CD4-positive, alpha-beta T cell treated with Interleukin-1 beta for 1 hour (primary cell): ENCODE measurements at places on chromosomes 7 and 10.

- DNase-seq = no peak
Measured at GRCh38 chr7:69685293-69685631, 87.0 kb downstream of the AUTS2 start.

GRCh38 chr7:143042790-143043271, 9.3 kb upstream of the OR6V1 start:
- no peak for DNase-seq

DNA sequence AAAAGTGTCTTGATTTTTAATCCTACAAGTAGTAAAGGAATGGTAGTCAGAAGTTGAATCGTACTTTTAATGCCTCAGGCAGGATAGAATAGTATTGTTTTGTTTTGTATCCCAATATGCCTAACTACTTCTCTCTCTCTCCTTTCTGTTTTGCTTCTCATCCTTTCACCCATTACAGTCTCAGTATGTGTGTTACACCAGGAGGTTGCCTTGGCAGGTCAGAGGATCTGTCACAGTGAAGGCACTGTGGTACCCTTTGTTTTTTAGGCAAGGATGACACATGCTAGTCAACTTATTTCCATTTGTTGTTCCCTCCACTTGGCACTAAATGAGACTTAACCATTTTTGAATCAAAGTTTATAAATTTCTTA, 94.4 kb downstream of the MAPK8 start:
- DNase-seq = no peak

DNA sequence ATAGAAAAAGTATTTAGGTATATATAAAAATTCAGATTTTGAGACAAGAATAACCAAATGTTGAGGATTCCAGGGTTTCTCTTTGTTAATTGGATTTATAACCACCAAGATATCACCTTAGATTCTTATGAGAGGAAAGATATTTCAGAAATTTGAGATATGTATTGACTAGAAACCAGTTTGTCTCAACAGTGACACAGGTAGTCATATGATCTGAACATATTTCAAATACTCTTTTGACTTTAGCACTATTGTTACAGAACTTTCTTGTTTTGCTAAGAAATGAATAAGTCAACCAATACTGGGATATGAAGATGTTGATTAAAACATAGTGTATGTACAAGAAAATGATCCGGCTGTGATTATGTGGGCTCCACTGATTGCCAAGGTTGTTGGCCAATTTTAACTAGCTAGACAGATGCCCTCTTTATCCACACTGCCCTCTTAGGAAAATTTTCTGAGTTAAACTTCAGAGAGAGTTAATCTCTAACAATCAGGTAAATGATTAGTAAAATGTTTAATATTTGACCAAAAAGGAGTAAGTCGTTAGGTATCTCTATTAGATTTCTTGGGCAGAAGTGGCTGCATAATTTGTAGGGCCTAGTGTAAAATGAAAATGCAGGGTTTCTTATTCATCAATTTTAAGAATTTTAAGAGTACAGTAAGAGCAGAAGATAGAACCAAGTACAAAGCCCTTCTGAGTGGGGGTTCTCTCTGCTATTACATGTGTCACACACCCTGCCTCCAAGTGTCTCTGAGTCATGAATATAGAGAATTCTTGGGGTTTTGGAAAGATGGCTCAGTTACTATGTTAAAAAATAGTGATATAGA, 376.0 kb downstream of the TFEC start:
- DNase-seq = no peak

- DNase-seq = no peak
Measured at GRCh38 chr10:124668517-124669051, 75.6 kb downstream of the FAM53B start.

GRCh38 chr7:46581268-46581667, 660.2 kb upstream of the IGFBP3 start:
- DNase-seq = no peak

DNA sequence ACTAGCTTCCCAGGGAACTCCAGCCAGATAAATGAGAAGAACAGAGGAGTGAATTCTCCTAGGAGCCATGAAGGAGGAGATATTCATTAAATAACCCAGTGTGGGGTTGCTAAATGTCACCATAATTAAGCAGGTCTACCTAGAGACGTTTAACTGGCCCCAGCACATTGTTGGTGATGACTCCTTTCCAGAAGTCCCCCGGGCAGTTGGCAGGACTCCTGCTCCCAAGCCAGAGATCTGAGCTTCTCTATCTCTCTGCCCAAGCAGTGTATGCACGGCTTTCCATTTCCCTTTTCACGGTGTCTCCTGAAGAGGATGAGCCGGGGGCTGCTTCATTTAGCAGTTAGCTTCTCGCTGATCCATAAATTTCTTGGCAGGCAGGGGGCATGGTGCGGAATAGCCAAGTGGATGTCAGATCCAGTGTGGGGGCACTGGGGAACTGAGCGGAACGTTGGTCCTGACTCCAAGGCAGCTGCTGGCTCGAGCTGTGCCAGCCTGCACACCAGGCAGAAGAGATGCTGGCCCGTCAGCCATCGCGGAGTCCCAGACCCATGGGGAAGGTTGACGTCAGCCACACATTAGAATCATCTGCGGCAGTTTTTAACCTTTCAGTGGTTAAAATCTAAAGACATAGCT, 142.0 kb upstream of the NPY start:
- no peak for DNase-seq

DNA sequence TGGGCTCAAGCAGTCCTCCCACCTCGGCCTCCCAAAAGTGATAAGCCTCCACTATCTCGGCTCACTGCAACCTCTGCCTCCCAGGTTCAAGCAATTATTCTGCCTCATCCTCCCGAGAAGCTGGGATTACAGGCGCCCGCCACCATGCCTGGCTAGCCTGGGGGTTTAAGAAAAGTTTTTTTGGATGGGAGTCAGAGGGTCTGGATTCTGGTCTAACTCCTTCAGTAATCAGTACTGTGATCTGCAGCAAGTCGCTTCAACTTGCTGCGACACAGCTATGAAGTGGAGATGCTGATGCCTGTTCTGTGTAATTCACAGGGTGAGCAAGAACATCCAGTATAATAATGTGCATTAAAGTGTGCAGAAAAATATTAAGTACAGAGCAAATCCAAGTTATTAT, 88.4 kb upstream of the AGBL3 start:
- DNase-seq = no peak

GRCh38 chr10:72077275-72077990, 10.9 kb downstream of the SPOCK2 start:
- DNase-seq = no peak

DNA sequence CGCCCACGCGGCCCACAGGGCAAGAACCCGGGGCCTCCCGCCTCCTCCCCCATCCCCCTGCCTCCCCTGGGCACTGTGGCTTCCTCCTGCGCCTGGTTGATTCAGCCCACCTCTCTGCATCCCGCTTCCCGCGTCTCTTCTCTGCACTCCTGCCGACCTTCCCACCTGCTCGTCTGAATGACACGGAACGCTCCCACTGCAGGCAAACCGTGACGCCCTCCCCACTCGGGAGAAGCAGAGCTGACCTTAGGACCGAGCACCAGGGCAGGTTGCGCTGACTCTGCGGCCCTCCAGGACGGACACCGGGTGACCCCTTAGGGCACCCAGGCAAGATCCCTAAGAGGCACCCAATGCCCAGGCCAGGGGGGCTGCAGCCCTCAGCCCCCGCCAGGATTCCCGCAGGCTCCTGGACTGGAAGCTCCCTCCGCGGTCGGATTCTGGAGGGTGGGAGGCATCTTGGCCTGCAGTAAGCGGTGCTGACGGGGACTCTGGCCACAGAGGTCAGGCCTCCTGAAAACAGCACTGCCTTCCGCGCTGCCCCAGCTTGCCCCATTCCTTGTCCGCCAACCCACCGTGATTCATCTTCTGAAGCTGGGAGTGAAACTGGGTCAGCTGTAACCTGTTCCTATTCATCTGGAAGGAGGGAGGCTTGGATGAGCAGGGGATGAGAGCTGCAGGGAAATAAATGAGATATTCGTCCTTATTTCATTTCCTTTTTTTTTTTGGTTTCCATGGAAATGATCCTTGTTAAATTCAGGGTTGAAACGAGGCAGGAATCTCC, 990 bp downstream of the CALML3 start:
- DNase-seq = no peak

DNA sequence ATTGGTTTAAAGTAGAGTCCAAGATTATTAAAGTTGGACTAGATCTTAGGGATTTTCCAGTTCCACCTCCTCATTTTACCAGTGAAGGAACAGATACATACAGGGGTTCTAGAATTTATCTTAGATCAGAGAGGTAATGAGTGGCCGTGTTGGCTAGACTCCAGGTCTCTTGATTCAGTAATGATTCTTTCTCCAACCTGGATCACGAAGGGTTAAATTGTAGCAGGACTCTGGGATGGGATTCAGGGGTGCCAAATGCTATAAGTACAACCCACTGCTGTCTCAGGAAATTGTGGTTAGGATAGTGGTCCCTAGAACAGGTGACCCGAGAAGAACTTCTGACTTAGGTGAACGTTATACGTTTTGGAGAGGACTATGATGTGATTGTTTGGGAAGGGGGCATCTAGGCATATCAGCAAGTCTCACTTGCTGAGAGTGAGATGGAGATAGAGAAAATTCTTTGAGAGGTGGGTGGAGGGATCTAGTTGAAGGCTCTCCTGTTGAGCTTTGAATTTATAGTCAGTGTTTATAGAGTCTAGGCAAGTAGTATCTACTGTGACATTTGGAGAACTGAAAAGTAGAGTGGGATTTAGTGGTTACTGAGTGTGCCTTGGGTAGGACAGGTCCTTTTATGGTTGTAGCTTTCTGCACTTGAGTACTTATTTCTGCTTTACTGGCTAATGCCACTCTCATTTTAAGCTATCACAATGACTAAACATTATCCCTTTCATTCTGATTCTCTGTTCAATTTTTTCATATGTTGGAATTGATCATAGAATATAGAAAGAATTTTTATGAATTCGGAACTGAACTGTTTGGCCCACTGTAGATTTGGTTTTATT, 58.3 kb downstream of the ST7 start:
- DNase-seq = no peak

DNA sequence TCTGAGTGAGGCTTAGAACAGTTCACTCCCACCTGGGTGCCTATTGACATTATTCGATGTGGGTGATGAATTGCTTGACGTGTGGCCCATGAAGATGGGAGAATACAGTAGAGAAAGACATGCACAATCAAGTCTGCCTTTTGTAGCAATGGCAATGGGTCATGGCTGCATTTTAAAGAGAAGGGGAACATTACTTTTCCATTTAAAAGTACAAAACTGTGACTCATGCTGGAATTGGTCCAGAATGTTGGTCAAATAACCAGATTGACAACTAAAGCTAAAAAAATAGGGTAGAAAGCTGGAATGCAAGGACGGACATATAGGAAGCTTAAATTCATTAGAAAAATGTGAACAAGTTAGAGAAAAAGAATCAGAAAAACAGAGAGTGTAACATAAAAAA, 104.1 kb upstream of the SLC25A13 start:
- DNase-seq = no peak

DNA sequence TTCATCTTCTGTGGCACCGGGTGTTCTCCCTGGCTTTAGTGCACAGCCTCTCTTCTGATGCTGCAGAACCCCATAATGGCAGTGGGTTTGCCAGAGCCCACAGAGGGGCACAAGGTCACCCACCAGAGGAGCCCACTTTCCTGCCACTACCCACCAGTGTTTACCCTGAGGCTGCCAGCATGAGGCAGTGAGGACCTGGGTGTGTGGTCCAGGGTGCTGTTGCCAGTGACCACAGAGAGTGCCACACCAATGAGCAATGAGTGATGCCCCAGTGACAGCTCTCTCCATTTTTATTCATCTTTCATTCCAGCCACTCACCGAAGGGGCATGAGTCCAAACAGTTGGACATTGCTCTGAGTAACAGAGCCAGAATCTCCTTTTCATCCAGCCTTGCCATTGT, 34.8 kb downstream of the MTURN start:
- DNase-seq = no peak

GRCh38 chr7:114759347-114760062, 162.4 kb upstream of the MDFIC start:
- no peak for DNase-seq

- DNase-seq = no peak
Measured at GRCh38 chr7:4273566-4274230, 408.4 kb upstream of the FOXK1 start.

- DNase-seq = no peak
Measured at GRCh38 chr7:54839575-54840213, 80.7 kb upstream of the SEC61G start.

GRCh38 chr7:35906191-35906908, 105.5 kb downstream of the SEPTIN7 start:
- peak; percentile 83 for DNase-seq

GRCh38 chr10:132406181-132406580, 9.2 kb downstream of the PWWP2B start:
- no peak for DNase-seq

DNA sequence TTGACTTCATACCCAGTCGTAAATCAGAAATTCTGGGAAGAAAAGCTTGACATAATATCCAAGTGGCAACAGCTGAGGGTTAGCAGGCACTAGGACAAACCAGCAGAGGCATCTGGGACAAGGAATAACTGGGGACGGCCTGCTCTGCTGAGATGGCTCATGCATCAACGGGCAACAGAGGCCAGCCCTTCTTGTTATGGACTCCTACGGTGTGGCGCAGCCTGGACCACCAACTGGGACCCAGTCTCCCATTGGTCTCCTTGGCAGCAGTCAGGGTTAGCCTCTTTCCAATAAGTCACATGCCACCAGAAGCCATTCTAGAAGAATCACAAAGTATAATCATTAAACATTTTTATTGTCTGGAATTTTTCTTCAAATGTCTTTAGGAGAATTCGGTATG, 15.0 kb downstream of the FGFR2 start:
- DNase-seq = no peak

DNA sequence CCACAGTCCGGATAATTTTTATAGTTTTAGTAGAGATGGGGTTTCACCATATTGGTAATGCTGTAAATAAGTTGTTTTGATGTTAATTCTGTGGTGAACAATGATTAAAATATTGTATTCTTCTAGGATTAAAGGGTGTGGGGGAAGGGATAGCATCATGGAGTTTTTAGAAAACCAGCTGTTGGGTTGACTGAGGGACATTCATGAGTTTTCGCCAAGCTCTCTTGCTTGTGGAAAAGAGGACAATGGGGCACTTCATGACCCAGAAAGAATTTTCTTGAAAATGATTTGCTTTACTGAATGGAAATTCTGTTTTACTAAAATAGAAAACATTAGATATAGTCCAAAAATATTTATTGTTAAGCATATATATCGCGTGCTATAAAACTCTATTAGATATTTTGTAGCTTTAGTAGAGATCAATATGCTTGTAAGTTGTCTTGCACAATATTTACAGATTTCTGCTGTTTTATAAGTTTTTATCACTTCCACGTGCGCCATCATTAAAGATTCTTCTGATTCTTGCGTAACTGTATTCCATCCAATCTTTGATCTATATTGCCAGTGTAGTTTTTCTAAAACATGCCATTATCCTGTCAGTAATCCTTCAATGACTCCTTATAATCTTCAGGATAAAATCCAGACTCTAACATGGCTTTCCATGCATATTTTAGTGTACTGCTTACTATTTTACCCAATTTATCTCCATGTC, 41.8 kb downstream of the LCOR start:
- DNase-seq = no peak

DNA sequence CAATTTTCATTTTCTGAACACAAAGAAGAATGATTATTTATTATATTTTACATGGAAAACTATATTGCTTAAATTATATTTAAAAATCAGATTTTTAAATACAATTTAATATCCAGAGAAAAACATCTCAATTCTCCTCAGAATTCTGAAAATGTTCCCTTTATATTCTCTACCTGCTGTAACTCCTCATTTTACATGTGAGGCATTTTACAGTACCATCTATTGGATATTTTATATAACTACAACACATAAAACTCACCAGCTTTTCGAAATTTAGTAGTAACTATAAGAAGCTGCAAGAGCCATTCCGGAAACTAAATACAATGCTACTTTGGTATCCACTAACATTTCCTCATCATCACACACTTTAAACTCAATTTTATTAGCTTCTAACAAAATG, 264.6 kb downstream of the DGKB start:
- DNase-seq = no peak
